ENCODE measurements at places on chromosomes 5 and 9. TPM values are rescaled to one million over a fixed set of nuclear protein-coding genes. Genes with fewer than 3 reads are reported as not detected.
A peak's percentile ranks its signal among the peaks of the same experiment; 100 is the strongest.

- H3K36me3 ChIP-seq, result no peaks in the 10 kb centered on the region
- H3K4me3 ChIP-seq, result no peak overlapping the region
- DNase-seq, result no peak
- H3K4me1 ChIP-seq, result no peaks in the 10 kb centered on the region
- H3K27me3 ChIP-seq, result no peaks in the 10 kb centered on the region
- H3K27ac ChIP-seq, result peak overlapping the region; percentile 45
Observed at GRCh38 chr9:78035383-78035993, 3.9 kb upstream of the GNAQ start.

DNA sequence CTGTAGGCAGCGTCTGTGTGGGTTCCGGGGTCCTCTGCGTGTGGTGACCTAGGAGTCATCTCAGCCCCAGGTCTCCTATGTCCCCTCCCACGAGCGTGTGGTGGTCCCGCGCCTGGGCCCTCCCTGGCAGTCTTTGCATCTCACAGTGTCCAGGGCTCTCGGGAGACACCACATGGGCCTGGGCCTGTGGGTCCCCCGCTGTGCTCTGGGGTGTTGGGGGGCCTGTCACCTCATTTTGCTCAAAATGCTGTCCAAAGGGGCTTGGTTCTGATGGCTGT is 27.1 kb downstream of the CEP72 start:
- no peak overlapping the region for H3K27ac ChIP-seq
- H3K36me3 ChIP-seq, result peaks cover 9% of the 10 kb centered on the region
- H3K27me3 ChIP-seq, result no peaks in the 10 kb centered on the region
- no peaks in the 10 kb centered on the region for H3K4me1 ChIP-seq
- H3K4me3 ChIP-seq, result no peak overlapping the region
- DNase-seq, result no peak

DNA sequence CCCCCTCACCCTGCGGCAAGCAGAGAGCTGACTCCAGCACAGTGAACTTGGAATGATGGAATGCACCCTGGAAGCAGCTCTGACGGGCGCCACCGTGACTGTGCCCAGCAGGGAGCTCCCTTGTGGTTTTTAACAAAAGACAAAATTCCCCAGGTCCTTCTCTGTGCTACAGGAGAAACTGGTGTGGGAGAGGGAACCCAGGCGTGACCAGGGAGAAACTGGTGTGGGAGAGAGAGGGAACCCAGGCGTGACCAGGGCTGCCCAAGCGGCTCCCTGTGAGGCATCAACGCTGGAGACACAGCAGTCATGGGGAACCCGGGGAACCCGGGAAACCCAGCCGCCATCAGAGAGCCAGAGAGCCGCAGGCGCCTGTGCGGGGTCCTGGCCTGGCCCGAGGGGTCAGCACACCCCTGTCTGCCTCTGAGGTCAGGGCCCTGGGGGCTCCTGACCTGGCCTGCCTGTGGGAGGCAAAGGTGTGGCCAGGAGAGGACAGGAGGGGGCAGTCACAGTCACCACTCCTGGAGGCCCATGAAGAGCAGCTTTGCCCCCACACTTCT is 3.1 kb upstream of the AHRR start:
- peaks cover 8% of the 10 kb centered on the region for H3K36me3 ChIP-seq
- H3K4me1 ChIP-seq, result peaks cover 18% of the 10 kb centered on the region

GRCh38 chr5:95713960-95714710 is 17.0 kb upstream of the RHOBTB3 start:
- H3K4me3 ChIP-seq, result no peak overlapping the region
- no peak overlapping the region for H3K27ac ChIP-seq
- peaks cover 13% of the 10 kb centered on the region for H3K4me1 ChIP-seq
- H3K27me3 ChIP-seq, result no peaks in the 10 kb centered on the region
- H3K36me3 ChIP-seq, result no peaks in the 10 kb centered on the region

DNA sequence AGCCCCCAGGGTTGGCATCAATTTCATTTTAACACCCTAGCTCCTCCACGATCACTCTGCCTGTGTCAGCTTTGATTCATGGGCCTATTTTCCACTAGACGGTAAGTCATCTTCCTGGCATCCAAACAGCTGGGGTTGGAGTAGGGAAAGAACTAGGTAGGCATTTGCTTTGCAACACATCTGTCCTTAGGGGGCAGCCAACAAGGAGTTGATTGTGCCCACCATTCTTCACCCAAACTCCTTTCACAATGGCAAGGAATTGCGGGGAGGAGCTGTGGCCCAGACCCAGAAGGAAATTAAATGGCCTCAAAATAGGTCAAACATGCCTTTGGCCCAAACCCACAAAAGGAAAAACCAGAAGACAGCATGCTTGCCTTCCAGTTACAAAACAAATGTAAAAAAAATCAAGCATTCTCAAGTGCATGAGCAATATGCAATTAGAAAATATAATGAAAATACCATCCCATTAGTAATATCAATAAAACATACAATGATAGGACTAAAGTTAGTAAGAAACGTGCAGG is 71.8 kb downstream of the NRG2 start:
- H3K36me3 ChIP-seq, result no peaks in the 10 kb centered on the region
- no peaks in the 10 kb centered on the region for H3K27me3 ChIP-seq
- no peak overlapping the region for H3K4me3 ChIP-seq
- peaks cover 4% of the 10 kb centered on the region for H3K4me1 ChIP-seq
- no peak overlapping the region for H3K27ac ChIP-seq
- no peak for DNase-seq

DNA sequence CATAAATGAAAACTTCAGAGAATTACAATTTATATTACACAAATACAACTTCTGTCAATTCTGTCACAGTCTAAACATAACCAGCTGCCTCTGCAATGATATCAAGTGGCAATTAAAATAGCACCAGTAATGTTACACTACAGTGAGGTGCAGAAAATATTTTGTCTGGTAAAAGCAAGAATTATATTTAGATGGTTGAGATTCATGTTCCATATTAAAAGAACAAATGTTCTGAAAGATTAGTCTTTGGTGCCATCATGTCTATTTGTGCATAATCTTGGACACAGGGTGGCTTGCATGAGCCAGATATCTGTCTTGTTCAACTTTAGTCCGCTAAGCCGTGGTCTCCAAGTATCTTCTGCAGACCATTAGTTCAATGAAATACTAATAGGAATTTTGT is 29.0 kb upstream of the PRR16 start:
- H3K27me3 ChIP-seq, result no peaks in the 10 kb centered on the region
- no peaks in the 10 kb centered on the region for H3K4me1 ChIP-seq
- no peak overlapping the region for H3K27ac ChIP-seq
- no peaks in the 10 kb centered on the region for H3K36me3 ChIP-seq
- no peak overlapping the region for H3K4me3 ChIP-seq
- DNase-seq, result no peak

GRCh38 chr5:171806976-171807747 is 21.5 kb downstream of the SMIM23 start:
- no peaks in the 10 kb centered on the region for H3K27me3 ChIP-seq
- no peak for DNase-seq
- no peak overlapping the region for H3K4me3 ChIP-seq

- H3K36me3 ChIP-seq, result no peaks in the 10 kb centered on the region
- no peak overlapping the region for H3K4me3 ChIP-seq
- no peak for DNase-seq
Observed at GRCh38 chr5:150294551-150295071, 5.0 kb upstream of the CAMK2A start.

GRCh38 chr5:103847060-103847459 is 284.5 kb upstream of the NUDT12 start:
- DNase-seq, result no peak
- H3K4me3 ChIP-seq, result no peak overlapping the region
- no peaks in the 10 kb centered on the region for H3K27me3 ChIP-seq
- H3K27ac ChIP-seq, result no peak overlapping the region
- no peaks in the 10 kb centered on the region for H3K36me3 ChIP-seq

Gene ABCA1
- 7.7 TPM for total RNA-seq

GRCh38 chr9:85427772-85428171 is 314.0 kb downstream of the AGTPBP1 start:
- H3K4me1 ChIP-seq, result no peaks in the 10 kb centered on the region
- H3K27ac ChIP-seq, result no peak overlapping the region
- no peak for DNase-seq
- H3K27me3 ChIP-seq, result no peaks in the 10 kb centered on the region
- H3K36me3 ChIP-seq, result no peaks in the 10 kb centered on the region

DNA sequence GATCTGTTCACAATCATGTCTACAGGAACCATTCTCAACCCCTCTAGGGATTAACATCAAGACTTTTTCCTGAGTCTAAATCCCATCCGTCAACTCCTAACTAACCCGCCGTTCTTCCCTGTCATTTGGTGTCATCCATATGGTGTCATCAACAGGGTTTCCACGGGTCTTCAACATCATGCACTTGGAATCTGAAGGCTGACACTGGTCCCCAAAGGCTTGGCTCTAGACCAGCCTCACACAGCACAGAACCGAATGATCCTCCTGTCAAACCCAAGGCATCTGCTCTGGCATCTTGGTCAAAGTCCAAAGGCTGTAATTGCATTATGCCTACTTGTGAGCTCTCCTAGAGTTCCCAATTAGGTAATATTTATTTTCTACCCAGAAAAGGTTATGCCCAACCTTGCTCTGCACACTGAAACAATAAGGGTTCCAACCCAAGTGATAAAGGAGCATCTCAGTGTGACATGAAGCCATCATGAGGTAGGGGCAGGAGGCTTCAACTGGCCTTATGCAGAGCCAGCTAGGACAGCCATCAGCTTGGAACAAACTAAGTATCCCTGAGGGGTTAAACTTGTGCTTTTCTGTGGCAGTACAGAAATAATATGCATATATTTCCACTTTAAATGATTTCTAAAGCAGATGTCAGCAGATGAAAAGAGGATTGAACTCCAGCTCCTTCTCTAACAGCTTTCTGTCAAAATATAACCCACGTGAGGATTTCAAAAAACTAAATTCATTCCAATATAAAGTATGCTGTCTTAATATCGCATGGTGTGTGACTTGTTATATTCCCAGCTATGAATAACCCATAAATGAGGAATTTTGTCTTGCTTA is 13.9 kb downstream of the ENC1 start:
- no peaks in the 10 kb centered on the region for H3K27me3 ChIP-seq
- peaks cover 59% of the 10 kb centered on the region for H3K4me1 ChIP-seq
- no peaks in the 10 kb centered on the region for H3K36me3 ChIP-seq
- H3K27ac ChIP-seq, result no peak overlapping the region
- DNase-seq, result no peak

DNA sequence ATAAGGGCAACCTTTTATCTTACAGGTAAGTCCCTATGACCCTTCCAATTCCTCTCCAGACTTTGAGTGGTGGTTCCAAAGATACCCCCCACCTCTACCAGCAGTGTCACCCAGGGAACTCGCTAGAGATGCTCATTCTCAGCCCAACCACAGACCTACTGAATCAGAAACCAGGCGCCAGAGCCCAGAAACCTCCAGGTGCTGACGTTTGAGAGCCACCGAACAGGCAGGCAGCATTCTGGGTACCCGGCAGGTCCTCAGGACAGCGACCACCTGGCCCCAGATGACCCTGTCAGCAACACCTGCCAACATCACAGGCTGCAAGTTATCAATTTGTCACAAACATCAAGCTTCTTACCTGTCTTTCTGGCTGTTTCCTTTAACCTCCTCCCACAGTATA is 19.5 kb downstream of the RAPGEF1 start:
- DNase-seq, result no peak
- peaks cover 51% of the 10 kb centered on the region for H3K4me1 ChIP-seq

Data from esophagus squamous epithelium (tissue), 5 donors.